Mesenteric fat pad (tissue), 1 donor: ENCODE measurements at places on chromosomes 7 and 10. TPM values are rescaled to one million over a fixed set of nuclear protein-coding genes. Genes with fewer than 3 reads are reported as not detected.

The CASTOR2 gene
- 25.3 TPM for total RNA-seq

The TFPI2 gene
- 27.9 TPM for total RNA-seq

The HOXA6 gene
- 3.1 TPM for total RNA-seq

The SGCE gene
- 58.1 TPM for total RNA-seq

The PILRA gene
- total RNA-seq: 14.5 TPM

The PPP3CB gene
- total RNA-seq: 50.5 TPM
